ENCODE measurements at places on chromosomes 13 and 19.

GRCh38 chr19:57465680-57466381 lies 8.9 kb upstream of the VN1R1 start:
- DNase-seq = no peak

- no peak for DNase-seq
These were observed 1.2 kb downstream of the ZNF8 start for GRCh38 chr19:58279925-58280316.

GRCh38 chr13:113538689-113539058 lies 45.9 kb upstream of the TFDP1 start:
- DNase-seq = no peak

GRCh38 chr19:8184274-8184673 lies 24.9 kb upstream of the CERS4 start:
- DNase-seq = no peak

GRCh38 chr13:23928985-23929384 lies 31.7 kb upstream of the C1QTNF9B start:
- DNase-seq = no peak

DNA sequence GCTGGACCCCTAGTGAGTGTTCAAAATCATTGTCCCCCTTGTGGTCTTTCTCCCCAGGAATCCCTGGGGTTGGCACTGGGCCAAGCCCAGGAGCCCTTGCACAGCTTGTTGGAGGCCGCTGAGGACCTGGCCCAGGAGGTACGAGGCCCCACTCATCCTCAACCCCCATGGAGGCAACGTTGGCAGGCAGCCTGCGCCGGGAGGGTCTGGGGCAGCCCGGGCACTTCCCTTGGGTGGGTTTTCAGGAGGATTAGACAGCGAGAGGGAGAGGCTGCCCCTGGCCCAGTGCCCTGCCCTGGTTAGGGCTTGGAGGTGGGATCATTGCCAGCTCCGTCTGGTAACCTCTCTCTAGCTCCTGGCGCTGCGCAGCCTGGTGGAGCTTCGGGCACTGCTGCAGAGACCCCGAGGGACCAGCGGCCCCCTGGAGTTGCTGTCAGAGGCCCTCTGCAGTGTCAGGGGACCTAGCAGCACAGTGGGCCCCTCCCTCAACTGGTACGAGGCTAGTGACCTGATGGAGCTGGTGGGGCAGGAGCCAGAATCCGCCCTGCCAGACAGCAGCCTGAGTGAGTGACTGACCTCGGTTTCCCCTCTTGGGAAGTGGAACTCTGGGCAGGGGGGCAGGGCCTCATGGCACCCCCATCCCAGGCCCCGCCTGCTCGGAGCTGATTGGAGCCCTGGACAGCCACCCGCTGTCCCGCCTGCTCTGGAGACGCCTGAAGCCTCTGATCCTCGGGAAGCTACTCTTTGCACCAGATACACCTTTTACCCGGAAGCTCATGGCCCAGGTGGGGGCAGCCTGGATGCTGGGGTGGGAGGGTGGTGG lies 3.0 kb downstream of the ABCA7 start:
- no peak for DNase-seq

DNA sequence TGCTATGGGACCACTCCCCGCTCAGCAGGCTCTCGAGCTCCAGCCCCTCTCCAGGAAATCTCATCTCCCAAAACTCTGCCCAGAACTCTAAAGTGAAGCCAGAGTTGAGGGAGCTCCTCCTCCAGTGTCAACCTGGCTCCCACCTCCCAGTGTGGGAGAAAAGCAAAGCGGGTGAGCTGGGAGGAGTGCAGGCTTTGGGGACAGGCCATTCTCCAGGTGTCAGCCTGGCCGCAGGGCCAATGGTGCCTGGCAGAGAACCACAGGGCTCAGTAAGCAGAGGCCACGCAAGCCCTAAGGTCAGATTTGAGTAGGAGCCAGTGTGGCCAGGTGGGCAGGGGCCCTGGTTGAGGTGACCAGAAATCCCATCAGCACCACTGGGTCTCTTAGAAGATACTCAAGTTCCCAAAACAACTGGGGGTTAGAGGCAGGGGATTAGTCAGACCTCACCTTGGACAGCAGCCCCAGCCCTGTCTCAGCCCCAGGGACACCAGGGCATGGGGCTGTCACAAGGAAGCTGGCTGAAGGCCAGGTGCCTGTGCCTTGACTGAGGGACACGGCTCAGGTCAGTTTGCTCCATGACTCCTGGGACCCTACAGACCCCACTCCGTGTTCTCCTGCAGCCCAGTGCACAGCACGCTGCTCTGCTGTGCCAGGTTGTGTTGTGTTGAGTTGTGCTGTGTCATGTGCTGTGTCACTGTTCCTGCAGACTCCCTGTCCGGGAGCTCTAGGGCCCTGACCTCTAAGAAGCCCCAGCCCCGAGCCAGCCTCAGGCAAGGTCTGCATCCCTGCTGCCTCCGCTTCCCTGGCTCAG lies 2.8 kb upstream of the ZNF181 start:
- DNase-seq = no peak

DNA sequence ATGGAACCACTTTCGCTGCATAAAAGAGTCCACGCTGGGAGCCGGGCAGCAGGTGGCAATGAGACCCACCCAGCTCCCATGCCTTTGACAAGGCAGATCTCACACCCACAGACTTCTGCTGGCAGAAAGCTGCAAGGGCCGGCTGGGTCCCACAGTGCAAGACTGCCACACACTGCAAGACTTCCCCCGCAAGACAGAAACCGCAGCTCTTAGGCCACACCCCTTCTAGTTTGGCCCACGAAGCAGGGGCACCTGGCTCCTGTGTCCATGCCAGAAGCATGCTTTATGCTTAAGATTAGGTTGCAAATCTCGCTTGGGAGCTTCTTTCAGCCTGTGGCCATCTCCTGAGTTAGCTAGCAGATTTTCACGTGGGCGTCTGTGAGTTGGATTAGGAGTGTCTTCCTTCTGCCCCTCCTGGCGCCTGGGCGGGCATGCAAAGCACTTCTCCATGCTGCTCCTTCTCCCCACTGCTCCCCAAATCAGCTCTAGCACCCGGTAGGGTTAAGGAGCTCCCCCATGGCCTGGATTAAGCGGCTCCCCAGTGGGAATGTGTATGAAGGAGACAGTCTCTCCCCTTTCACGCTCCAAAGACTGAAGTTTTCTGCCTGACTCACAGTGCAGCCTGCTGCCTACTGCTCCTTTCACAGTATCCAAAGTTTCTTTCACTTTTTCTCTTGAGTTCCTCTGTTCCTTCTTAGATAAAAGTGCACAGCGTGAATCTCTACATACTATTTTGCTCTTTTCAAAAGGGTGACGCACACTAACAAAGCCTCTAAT lies 17.7 kb downstream of the GPC6 start:
- DNase-seq = no peak

DNA sequence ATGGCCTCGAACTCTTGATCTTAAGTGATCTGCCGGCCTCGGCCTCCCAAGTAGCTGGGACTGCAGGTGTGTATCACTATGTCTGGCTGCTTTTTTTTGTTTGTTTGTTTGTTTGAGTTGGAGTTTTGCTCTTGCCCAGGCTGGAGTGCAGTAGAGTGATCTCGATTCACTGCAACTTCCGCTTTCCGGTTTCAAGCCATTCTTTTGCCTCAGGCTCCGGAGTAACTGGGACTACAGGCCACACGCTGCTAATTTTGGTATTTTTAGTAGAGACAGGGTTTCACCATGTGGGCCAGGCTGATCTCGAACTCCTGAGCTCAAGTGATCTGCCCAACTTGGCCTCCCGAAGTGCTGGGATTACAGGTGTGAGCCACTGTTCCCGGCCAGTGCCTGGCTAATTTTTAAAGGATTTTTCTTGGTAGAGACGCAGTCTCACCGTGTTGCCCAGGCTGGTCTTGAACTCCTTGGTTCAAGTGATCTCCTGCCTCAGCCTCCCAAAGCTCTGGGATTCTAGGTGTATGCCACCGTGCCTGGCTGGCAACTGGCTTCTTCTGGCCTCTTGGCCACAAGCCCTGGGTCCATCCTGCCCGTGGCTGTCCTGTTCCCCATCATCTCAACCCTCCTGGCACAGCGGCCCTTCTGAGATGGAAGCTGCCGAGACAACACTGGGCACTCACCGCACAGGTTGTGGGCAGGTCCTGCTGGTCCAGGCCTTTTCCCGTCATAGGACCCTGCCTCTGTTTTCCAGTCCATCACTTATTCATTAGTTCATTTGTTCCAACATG lies 11.5 kb downstream of the TECR start:
- no peak for DNase-seq

GRCh38 chr13:72886272-72887067 lies 104.5 kb downstream of the PIBF1 start:
- DNase-seq = no peak

DNA sequence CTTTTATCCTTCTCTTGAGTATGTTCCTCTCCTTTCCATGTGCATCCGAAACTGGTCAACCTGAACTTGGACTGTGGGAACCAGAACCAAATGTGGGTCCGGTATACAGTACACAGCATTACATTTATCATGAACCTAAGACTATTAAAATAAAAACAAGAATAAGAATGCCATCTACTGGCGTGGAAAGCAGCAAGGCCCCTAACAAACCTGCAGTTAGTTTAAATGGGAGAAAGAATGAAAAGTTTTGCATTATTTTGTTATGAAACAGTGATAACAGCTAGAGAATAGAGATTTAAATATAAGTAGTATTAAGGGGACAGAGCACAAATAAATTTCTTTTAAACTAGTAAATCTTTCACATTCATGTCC lies 159.5 kb downstream of the RBM26 start:
- DNase-seq = no peak

DNA sequence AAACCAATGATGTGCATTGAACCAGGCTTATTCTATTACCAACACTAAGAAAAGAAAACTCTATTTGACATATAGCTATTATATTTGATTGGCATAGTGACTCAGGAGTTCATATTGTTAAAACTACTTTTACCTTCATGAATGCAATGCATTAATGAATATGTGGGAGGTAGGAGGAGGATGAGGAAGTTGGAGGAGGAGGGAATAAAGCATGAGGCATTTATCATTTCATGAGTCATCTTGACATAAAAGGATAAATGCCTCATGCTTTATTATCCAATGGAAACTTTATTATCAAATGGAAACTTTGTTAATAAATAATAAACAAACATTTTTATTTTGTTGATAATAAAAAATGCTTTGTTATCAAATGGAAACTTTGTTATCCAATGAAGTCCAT lies 116.5 kb downstream of the SPRY2 start:
- DNase-seq = no peak

GRCh38 chr19:13127051-13127450 lies 9.0 kb downstream of the NACC1 start:
- DNase-seq = no peak

- DNase-seq = peak; percentile 87
These were observed 3.0 kb downstream of the PRKD2 start for GRCh38 chr19:46713781-46714443.

- DNase-seq = no peak
These were observed 29.6 kb upstream of the RCBTB2 start for GRCh38 chr13:48562296-48563066.

- no peak for DNase-seq
These were observed 70.1 kb downstream of the ITGBL1 start for GRCh38 chr13:101522607-101523006.

DNA sequence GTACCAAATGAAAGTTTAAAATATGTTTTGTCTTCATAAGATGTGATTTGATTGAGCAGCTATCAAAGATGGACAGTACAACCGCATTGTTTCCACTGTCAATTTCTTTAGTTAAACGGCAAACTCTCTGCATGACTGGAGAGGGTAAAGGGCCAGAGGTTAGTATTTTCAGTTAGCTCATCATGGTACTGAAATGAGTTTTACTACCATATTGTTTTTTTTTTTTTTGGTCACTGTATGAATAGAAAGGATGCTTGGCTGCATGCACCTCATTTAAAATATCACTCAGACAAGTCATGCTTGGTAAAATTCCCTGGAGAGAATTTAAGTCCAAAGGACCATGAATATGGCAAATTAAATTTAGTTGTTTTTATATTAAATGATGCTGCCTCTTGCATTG lies 942.1 kb upstream of the SPRY2 start:
- DNase-seq = no peak

DNA sequence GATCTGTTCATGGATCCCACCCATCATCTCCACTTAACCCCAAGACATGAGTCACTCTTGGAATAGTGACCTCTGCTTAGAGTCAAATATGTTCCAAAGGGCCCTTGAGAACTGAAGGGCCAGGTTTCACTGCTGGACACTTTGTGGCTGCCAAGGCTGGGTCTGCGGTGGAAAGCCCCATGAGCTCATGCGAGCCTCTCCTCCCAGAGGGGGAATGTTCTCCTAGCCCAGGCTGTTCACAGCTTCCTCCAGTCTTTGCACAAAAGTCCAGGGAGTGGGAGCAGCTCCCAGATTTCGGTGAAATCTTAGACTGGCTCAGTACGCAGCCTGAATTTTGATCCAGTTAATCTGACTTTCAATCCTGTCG lies 732 bp upstream of the DCLK1 start:
- no peak for DNase-seq

DNA sequence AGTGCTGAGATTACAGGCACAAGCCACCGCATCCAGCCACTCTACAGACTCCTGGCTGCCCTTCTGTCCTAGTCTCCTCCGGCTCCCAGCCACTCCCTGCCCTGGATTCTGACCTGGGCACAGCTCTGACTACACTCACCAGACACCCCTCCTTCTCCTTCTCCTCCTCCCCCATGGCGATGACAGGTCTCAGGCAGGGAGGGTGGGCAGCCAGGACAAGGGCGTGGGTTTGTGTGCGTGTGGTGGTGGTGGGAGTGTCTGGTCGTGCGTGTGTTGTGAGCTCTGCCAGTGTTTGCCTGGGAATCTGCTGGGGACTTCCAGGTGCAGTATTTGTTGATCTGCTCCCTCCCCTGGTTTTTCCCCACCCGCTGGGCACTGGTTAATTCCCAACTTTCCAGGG lies 3.0 kb upstream of the NCCRP1 start:
- DNase-seq = no peak

DNA sequence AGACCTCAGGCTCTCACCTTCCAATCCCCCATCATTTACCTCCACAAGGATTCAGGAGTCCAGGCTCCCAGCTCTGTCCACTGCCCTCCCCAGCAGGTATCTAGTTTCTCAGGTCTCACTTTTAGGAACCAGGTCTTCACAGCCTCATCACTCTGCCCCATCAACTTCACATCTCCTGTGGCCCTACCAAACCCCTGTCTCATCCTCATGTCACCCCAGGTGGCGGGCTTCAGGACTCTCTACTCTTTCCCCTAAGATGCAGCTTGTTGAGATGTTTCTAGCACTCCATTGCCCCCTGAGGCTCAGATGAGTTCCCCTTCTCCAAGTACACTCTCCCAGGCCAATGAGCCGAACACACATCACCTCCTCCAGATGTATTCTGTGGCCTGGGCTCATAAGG lies 1.5 kb downstream of the PPFIA3 start:
- DNase-seq = no peak

DNA sequence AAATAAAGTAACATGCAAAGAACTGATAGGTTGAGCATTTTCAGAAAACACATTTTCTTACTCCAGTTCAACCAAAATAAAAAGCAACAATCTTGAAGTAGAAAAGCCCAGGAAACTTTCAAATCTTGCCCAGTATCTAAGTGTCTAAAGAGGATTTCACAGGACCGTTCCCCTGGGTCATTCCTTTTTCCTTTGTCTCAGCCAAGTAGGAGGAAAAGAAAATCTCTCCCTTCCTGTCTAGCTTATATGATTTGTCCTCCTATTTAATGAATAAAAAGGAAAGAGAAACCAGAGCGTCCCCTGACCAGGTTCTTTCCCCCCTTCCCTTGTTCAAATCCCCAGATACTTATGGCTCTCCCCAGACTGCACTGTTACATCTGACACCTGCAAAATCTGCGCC lies 248.0 kb downstream of the KCTD12 start:
- DNase-seq = no peak

- DNase-seq = no peak
These were observed 762.1 kb upstream of the ARGLU1 start for GRCh38 chr13:107329991-107330390.

All from urinary bladder (tissue), 4 donors.